ENCODE measurements at places on chromosomes 11 and 22.

DNA sequence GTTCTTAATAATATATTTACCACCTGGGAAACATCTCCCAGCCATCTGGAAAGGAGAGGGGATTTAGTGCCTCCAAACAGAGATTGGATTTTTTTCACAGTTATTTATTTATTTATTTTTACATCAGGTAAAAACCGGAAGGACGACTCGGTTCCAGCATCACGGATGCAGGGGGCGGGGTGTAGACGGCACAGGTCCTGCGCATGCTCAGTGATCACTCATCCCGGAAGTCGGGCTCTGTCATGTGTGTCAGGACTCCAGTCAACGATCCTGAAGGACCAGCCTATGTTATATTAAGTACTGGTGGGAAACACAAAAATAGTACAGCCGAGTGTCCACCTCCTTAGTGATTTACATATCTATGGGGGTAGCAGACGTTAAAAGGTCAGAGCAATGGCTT, 467.6 kb downstream of the NTM start:
- no peak for DNase-seq

DNA sequence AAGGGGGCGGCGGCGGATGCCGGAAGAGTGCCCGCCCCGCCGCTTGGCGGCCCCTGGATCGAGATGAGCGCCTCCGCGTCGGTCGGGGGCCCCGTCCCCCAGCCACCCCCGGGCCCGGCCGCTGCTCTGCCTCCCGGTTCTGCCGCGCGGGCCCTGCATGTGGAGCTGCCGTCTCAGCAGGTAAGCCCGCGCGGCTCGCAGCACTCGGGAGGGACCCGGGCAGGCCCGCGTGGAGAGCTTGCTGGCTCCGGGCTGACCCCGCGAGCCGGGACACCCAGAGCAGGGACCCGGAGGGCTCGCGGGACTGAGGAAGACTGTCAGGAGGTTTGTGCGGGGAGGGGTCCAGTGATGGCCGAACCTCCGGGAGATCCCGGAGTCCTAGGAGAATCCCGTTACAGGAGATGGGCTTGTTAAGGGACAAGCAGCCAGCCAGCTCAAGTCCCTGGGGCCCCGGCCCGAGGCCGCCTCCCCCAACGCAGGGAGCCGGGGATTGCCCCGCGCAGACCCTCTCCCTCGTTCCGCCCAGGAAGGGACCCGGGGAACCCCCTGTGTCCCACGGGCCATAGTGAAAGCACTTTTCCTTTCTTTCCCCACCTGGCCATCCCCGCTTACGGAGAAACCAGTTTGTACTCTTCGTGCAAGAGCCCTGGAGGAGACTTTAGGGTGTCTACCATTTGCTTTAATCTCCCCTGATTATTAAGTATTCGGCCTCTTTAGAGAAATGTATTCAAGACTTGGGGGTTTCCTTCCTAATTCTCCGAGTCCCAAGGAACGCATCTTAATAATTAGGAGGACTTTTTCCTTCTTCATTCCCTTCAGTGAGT, 547 bp downstream of the UVRAG start:
- DNase-seq: no peak

GRCh38 chr11:66331542-66332370, 4.5 kb downstream of the RIN1 start:
- DNase-seq: no peak

- no peak for DNase-seq
Measured at GRCh38 chr11:25119416-25119815, 622.6 kb downstream of the LUZP2 start.

- peak; percentile 82 for DNase-seq
Measured at GRCh38 chr22:27715106-27715505, 86.5 kb downstream of the MN1 start.

- no peak for DNase-seq
Measured at GRCh38 chr22:47787501-47788227, 1025.2 kb downstream of the TBC1D22A start.

- DNase-seq: no peak
Measured at GRCh38 chr11:78551066-78551465, 23.6 kb downstream of the NARS2 start.

- no peak for DNase-seq
Measured at GRCh38 chr22:22558071-22558971, 744 bp downstream of the PRAME start.

DNA sequence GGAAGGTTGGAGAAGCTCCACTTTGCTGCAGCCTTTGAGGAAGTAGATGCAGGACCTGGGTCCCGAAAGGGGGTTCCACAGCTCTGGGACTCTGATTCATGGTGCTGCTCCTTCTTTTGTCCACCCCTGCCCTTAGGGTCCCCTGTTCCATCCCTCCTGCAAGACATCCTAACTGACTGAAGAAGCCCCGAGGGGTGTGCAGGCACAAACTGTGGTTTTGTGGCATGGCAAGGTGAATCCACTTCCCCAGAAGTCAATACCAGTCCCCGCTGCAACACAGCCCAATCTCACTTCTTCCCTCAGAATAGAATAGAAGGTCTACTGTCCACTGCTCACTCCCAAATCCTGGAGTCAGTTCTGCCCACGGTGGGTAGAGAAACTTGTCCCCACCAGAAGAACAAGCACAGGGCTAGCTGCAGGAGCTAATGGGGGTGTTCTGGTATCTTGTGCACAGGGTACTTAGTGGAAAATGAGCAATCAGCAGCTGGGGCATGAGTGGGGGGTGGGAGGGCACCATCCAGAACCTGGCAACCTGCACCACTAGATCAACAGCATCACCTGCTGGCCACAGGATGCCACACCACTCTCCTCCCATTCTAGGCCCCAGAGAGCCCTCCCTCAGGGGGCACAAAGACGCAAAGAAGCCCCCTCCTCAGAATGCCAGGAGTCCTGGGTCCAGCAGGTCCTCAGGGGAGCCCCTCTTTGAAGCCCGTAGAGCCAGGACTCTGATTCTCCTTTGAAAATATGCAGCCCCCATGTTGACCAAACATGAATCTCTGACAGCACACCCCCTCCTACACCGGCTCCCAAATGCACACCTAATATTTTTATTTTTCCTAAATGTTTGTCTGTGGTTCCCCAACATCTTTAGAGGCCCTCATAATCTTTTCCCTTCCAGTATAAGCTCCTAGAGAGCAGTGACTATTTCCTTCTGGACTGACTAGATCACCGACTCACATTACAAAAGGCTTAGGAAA, 14.1 kb downstream of the SPATA19 start:
- no peak for DNase-seq

DNA sequence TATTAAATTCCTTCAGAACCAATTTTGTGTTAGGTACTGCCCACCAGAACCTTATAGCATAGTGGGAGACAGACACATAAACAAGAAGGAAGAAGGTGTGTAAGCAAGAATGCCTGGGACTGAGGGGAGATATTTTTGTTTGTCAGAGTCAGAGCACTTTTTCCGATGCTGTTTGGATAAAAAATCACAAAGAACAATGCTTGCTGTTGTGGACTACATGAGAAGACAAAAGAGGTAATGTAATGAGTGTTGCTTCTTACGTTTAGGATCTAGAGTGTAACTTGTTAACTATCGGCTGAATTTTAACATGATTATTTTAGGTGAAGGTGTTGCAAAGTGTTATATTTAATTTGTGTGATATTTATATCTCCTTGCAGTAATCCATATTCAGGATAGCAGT, 84.9 kb downstream of the ATM start:
- DNase-seq: no peak

- no peak for DNase-seq
Measured at GRCh38 chr11:64764040-64764611, 4.4 kb upstream of the PYGM start.

DNA sequence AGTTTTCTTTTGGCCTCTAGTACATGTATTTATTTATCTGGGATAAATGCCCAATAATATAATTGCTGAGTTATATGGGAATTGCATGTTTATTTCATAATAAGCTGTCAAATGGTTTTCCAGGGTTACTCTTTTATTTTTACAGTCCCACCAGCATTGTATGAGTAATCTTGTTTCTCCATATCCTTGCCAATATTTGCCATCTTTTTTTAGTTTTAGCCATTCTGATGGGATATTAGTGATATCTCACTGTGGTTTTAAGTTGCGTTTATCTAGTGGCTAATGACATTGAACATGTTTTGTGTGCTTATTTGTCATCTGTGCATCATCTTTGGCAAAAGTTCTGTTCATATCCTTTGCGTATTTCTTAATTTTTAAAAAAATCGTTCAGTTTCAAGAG, 372.8 kb upstream of the CCDC179 start:
- DNase-seq: no peak

DNA sequence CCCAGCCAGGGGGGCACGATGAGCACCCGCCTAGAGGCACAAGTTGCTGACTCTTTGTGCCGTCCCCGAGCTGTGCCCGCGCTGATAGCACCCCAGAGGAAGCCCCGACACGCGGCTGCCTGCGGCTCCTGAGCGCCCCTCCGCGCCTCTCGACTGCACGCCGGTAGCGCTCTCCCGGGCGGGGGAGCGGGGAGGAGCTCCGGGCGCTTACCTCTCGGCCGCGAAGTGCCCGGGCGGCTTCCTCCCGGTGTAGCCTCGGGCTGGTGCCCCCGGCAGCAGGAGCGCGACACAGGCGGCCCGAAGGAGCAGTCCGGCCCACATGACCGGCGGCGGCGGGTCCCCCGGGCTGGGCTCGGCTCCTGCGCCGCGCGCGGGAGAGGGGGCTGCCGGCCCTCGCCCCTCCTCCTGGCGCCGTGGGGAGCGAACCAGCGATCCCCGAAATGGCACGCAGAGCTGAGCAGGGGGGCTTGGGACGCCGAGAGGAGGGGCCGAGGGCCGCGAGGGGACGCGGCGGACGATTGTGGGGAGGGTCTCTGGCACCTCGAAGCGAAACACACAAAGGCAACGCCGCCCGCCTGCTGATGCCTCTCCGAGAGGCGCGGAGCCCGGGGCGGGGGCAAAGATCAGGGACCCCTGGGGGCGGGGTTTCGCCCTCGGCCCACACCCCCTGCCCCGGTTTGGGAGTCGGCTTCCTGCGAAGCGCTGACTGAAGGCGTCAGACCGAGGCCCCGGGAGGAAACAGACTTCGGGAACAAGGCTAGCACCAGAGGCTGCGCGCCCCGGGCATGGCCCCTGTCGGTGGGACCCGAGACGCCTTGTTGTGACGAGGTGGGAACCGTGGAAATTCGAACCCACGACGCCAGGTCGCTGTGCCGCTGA, at the start of gene VWCE:
Gene VWCE, minus strand, starts transcription at position 600 of the 879 bp plus-strand sequence. Its CDS starts 279 bp downstream, at position 321.
- DNase-seq: peak; percentile 53

- DNase-seq: no peak
Measured at GRCh38 chr11:46391578-46392420, at the start of gene CHRM4. Gene CHRM4, minus strand, starts transcription at chr11:46391776. Its CDS starts 5,219 bp downstream, at chr11:46386557.

GRCh38 chr11:30960387-30960992, 374.3 kb upstream of the MPPED2 start:
- DNase-seq: no peak

GRCh38 chr11:64028398-64029115, 7.2 kb upstream of the FLRT1 start:
- DNase-seq: no peak

- DNase-seq: no peak
Measured at GRCh38 chr11:123480290-123480815, 50.3 kb downstream of the GRAMD1B start.

DNA sequence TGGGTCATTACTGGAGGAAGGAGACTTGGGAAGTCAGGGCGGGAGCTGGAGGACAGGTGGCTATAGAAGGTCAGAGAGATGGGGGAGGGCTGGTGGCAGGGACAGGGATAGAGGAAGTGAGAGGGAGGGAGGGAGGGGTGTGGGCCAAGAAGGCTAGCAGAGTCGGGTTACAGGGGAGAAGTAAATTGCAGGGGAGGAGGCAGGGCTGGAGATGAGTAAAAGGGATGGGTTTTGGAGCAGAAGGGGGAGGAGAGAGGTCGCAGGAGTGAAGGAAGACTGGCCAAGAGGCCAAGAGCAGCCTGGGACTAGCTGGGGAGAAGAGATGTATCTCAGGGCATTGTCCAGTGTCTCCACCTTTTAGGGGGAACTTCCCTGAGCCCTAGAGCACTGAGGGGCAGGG, 33.0 kb downstream of the LRRC10B start:
- no peak for DNase-seq

DNA sequence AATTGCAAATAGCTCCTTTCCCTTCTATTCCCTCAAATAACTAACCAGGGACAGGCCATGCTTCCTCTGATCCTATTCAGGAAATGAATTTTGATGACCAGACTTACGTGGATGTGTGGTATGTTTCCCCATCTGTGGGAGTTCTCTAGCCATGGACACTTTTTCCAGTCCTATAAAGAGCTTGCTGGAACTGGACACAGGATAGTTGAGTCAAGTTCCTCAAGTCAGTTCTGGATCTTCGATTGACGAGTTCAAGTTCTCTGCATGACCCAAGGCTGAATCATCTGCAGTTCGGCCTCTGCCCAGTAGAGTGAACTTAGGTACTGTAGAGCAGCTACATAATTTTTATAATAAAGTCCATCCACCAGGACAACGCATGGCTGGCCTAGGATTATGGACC, 52.7 kb upstream of the CCND1 start:
- no peak for DNase-seq

DNA sequence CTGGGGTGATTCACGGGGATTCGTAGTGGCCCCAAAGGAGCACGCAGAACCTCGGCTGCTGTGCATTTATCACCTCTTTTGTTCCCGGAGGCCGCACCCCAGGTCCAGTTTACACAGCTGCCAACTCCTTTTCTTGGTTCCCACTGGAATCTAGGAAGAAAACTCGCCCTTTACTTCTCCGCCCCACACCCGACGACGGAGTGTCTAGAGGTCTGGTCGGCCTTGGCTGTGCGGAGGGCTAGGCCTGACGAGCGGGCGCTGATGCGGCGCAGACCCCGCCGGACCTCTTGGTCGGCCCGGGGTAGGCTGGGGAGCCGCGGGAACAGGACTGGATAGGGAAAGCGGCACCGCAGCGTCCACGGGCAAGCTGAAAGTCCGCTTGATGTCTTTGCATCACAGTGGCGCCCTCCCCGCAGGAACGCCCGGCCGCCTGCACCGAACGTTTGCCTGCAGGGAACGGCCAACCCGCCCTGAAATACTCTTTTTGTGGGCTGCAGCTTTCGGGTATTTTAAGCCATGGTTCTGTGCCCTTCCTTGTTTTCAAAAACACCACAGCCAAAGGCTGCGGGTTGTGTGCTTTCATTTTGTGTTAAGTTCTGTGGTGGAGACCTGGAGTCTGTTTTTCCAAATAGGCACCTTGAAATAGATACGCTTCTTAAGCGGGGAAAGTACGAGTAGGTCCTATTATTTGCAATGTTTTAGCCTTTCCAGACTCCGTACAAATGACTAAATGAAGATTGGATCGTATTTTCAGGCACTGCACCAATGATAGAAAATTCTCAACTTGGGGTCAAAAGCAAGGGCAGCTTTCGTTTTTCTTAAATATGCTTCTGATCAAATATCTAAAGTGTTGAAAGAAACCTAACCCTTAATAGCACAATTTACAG, 829 bp upstream of the ZBED5 start:
- peak; percentile 77 for DNase-seq

DNA sequence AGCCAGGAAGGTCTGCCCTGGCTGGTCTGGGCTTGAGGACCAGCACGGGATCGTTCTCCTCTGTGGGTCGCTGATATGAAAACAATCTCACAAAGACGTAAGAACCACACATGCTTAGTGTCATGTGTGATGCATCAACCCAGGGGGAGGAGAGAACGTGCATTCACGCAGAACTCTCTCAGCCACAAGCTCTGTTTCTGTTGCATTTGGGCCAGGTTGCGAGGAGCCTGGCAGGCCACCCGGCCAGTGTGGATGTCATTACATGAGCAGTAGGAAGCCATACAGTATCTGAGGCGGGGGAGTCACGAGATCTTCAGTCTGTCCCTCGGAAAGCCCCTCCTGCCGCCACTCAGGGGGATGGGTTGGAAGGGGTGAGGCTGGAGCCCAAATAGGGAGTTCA, 53.1 kb upstream of the KCNQ1OT1 start:
- no peak for DNase-seq

All from amygdala (tissue), 56 donors.